NCI-H1105 treated with DMSO at 0.1 percent for 48 hours (cell line): ENCODE measurements at places on chromosomes 7 and 10.

GRCh38 chr7:157013602-157014549 is 3.4 kb upstream of the MNX1 start:
- DNase-seq = no peak

DNA sequence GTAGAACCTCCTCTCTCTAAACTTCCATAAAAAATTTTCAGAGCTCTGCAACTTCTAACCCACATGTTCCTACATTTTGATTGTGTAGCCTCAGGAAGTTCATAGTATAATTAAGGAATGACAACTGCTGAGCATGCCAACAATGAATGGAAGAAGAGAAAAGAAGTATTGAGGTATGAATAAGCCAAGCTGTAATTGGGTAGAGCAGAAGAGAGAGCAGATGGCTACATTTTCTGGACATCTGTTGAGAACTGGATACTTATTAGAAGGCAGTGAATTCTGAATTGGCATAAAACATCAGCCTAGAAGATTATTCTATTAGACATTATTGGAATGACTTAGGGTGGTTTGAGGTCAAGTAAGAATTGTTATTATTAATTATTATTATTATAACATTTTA is 728.3 kb upstream of the PHF14 start:
- DNase-seq = no peak

DNA sequence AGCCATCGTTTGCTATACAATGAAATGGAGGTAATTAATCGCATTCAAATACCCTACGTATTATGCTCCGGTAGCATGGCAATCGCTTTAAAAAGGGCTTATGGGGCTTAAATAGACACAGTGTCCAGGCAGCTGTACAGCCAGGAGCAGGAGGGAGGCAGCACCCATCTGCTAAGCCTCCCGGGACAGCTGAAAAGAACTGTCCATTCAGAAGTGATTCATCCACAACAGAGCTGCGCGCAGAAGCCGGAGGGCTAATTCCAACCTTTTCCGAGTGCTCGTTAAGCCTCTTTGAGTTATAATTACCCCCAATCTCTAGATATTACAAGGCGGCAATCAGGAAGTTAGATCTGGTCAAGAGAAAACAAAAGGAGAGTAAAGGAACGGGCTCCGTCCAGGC is 58.3 kb downstream of the DPYSL4 start:
- DNase-seq = no peak

- DNase-seq = no peak
Observed at GRCh38 chr10:80530251-80530650, 7.5 kb upstream of the SH2D4B start.

DNA sequence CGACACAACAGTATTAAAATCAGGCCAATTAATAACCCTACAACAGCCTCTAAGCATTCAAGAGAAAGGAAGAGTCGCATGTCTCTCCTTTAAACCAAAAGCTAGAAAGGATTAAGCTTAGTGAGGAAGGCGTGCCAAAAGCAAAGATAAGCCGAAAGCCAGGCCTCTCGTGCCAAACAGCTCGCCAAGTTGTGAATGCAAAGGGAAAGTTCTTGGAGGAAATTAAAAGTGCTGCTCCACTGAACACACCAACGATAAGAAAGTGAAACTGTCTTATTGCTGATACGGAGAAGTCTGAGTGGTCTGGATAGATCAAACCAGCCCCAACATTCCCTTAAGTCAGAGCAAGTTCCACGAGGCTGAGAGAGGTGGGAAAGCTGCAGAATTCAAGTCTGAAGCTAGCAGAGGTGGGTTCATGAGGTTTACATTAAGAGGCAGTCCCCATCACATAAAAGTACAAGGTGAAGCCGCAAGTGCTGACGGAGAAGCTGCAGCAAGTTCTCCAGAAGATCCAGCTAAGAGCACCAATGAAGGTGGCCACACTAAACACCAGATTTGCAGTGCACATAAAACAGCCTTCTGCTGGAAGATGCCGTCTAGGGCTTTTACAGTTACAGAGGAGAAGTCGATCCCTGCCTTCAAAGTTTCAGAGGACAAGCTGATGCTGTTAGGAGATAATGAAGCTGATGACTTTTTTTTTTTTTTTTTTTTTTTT is 194.8 kb downstream of the MAD1L1 start:
- DNase-seq = no peak

DNA sequence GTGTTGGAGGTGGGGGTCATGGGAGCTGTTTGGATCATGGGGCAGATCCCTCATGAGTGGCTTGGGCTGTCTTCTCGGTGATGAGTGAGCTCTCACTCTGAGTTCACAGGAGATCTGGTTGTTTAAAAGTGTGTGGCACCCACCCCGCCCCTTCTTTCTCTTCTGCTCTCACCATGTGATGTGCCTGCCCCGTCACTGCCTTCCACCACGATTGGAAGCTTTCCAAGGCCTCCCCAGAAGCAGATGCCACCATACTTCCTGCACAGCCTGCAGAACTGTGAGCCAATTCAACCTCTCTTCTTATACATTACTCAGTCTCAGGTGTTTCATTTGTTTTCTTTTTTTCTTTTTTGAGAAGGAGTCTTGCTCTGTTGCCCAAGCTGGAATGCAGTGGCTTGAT is 170.0 kb downstream of the PTPN20 start:
- DNase-seq = no peak

DNA sequence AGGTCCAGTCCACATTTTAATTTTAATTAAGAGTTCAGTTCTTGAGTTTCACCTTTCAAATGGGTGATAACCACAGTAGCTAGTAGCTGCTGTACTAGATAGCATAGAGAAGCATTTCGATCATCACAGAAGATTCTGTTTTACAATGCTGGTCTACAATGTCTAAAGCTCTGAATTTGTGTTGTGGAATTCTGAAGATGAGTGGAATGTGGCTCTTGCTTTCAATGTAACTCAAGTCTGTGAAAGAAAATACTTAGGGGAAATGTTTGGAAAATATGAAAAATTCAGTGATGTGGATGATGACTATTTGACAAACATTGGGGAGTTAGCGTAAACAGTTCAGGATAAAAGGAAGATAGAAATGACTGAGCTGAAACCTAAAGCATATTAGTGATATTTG is 139.4 kb downstream of the GNAT3 start:
- no peak for DNase-seq

DNA sequence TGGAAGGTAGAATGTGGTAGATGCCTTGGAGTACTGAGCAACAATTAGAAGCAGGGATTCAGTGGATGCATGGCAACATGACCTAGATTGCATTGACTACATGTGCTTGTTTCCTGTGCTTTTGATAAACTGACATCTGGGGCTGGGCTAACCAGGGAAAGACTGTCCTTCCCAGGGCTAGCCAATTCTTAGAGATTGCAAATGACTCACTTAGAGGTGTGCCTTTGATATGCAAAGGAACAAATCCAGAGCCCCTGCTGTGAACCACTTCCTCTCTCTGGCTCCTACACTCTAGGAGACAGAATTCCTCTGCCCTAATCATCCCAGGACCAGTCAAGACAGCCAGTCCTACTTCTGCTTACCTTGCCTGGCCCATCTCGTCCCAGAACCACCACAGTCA is 651.5 kb downstream of the LRMDA start:
- no peak for DNase-seq

DNA sequence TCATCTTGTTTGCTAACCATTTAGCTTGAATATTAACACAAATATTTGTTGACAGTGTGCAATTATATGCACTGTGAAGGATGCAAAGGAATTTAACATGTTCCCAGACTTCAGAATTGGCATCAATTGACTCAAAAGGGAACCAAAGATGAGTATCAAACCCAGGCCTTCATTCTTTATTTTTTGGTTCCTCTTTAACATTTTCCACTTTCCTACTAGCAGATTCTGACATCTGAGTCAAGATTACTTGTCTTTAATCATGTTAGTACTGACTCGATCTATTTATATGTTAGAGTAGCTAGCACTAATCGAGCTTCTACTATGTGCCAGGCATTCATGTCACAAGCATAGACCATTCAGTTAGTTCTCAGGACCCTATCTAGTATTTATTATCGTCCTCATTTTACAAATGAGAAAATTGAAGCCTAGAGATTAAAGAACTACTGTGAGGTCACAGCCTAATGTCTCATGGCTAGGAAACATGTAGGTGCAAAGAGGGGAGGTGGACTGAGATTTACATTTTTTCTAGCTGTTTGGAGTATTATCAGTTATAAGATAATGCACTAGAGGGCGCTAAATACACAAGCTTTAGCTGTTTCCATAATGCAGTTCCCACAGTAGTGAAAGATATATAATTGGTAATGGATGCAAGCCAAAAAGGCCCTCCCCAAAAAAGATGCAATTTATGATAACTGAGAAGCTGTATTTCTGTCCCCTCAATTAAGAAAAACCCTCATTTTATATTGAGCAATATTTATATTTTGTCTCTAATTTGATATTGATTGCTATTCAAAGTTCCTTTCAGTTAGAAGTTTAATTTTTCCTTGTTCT is 32.9 kb upstream of the KMT2E start:
- peak; percentile 78 for DNase-seq

DNA sequence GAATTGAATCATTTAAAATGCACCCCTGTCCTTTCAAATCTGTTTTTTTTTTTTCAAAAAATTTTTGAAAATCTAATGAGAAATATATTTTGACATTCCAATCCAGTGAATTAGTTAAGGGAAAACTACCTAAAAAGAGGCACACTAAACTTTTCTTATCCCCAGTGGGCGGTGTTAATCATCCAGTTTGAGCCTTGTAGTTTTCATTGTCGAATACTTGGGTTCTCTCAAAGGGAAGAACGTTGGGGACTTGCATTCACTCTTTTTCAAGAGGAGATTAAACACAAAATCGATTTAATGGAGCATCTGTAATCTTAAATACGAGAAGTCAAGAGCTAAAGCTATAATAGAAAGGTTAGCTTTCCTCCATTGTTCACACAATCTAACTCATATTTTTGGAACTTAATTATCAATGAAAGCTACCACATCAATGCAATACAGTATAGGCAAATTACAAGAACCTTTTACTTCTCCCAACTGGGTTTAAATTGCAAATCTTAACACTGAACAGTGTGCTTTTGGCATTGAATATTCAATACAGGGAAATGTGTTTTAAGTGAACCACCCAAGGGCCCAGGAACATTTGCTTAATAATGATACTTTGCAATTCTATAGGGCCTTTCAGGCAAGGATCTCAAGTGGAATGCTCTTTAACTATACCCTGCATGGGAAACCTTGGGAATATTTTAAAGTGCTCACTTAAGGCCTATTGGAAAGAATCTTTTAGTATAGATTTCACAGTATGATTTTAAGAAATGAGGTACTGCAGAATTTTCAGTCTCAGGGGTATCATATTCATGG is 13.1 kb upstream of the SP8 start:
- DNase-seq = peak; percentile 14

DNA sequence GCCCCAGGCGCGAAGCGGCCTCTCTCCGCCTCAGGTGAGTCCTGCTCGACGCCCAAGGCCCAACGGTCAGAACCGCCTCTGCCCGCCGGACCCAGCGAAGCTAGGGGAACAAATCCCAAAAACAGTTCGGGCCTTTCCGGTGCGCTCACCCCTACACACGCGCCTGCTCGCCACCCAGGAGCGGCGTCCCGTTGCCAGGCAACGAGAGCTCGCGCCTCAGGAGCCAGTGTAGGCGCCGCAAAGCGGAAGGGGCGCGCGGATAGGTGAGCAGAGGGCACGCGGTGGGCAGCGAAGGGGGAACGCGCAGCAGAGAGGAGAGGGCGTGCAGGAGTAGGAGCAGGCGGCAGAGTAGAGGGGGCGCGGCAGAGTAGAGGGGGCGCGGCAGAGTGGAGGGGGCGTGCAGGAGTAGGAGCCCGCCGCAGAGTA is at the start of the genes DYDC1 and DYDC2:
Gene DYDC1, minus strand, starts transcription at position 193 of the 426 bp plus-strand sequence. CDS start 4,154 bp downstream, outside the sequence.
Gene DYDC2, plus strand, starts transcription at position 219 of the 426 bp plus-strand sequence. CDS start 5,663 bp downstream, outside the sequence.
- DNase-seq = peak; percentile 78

GRCh38 chr10:26172131-26172530 is 44.4 kb upstream of the GAD2 start:
- DNase-seq = no peak

GRCh38 chr7:158110034-158110590 is 477.5 kb downstream of the PTPRN2 start:
- DNase-seq = no peak

- DNase-seq = no peak
Observed at GRCh38 chr7:96285579-96285978, 36.3 kb downstream of the SLC25A13 start.

- no peak for DNase-seq
Observed at GRCh38 chr7:149569726-149570422, 72.3 kb upstream of the ZNF746 start.
